ENCODE measurements at places on chromosomes 12 and 14.

- peak; percentile 36 for DNase-seq
These were observed 92.5 kb downstream of the DPF3 start for GRCh38 chr14:72801381-72801812.

DNA sequence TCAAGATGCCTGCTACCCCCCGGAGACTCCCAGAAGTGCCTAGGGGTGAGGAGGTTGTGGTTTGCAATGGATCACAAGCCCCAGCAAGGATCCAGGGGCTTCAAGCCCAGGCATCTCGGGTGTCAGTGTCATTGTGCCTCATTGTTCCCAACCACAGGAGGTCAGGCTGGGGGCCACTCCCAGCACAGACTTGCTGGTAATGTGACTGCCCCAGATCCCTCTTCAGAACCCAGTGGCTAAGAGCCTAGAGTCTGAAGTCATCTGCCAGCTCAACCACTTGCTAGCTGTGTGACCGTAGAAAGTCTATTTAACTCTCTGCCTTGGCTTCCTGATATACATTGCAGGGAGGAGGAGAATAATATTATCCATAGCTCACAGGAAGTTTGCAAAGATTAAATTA lies 7.7 kb upstream of the ASB2 start:
- DNase-seq, result no peak

- peak; percentile 66 for DNase-seq
These were observed 46.7 kb downstream of the IRAK3 start for GRCh38 chr12:66235626-66236281.

- peak; percentile 37 for DNase-seq
These were observed 18.7 kb upstream of the FBRSL1 start for GRCh38 chr12:132471011-132471857.

GRCh38 chr12:121128908-121129810 lies 3.5 kb upstream of the P2RX7 start:
- peak; percentile 55 for DNase-seq

DNA sequence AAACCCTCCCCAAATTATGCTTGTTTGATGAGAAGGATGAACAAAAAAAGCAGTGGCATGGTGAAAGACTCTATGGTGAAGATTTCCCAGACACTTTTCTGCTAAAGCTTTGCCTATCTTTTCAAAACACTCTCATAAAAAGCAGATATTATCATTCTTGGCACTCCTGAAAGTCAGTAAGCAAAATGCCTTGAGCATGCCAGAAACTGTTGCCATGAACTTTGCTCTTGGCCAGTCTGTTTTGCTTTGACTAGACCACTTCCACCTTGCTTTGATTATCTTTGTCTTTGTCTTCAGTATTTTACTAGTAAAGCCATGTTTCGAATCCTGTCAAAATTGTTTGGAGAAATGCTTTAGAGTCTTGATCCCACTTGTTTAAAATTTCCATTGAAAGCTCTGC lies 110.4 kb downstream of the CNTN1 start:
- DNase-seq, result no peak

DNA sequence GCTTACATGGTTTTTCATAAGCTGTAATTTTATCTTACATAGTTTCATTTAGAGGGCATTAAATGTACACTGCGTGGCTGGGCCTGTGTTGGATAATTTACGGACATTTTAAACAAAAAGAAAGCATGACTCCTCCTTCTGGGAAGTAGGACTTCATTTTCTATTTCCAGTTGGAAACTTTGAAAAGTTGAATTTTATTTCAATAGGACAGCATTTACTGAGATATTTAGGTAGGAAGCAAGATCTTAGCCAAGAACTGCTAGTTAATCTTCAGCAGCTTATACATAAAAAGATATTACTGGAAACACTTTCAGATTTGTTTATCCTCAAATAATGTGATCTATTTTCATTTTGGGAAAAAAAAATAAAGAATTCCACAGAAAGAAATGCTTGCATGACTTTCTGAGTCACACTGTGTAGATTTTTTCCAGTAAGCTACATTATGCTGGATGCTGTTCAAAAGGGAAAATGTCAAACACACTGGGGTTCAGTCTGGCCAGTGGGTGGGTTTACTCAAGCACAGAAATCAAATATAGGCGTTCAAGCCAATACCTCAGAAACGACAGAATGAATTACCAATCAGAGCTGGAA lies 239.4 kb upstream of the KRR1 start:
- DNase-seq, result peak; percentile 67

GRCh38 chr12:119627019-119627643 lies 33.6 kb downstream of the TMEM233 start:
- no peak for DNase-seq

DNA sequence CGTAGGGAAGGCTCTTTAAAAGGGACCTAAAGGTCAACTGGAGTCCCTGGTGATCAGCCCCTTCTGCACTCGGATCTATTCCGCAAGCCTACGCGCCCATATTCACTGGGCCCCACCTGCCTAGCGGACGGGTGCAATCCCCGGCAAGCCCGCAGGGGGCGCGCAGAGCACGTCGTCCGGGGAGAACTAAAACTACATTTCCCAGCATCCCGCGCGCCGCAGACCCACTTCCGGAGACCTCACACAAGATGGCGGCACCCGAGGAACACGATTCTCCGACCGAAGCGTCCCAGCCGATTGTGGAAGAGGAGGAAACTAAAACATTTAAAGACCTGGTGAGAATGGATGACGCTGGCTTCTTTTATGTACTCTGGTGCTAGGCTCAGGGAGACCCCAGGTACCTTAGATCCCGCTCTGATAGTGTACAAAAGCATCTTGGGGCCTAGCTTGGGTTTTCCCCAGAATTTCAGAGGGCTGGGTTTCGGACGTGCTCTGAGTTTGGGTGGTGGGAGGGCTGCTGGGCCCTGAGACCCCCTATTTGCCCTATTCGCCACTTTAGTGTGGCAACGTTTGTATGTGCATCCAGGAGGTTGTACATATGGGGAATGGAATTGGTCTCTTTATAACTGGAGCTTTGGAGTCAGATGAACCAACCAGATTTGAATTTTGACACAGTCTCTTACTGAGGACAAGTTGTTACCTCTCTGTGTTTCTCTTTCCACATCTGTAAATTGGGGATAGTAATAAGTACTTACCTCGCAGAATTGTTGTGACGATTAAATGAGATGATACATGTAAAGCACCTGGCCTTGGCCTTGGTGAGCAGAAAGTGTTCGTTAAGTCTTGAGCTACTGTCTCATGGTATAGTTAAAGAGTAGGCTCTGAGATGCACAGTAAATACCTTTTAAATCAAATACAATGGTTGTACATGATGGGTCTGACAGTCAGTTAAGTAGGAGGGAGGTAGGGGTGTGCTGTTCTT lies at the start of gene DDX47:
DDX47 (plus strand) TSS at position 227 of the 982 bp plus-strand sequence; CDS start at position 249, 22 bp downstream.
- DNase-seq, result peak; percentile 87

DNA sequence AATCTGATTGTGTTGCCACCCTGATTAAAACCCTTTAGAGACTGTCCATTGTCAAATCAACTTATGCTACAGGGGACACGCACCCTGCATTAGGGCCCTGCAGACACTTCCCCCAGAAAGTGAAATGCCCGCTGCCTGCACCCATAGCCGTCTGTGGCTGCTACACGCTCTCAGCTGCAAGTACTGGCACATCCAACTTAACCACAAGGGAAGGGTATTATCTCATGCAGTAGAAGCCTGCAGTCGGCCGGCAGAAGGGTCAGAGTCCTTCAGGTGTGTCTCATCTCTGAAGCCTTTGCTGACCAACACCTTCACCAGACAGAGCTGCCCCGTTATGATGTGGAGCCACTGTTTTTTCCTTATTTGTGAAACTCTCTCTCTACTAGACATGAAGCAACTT lies 20.8 kb downstream of the CFAP251 start:
- DNase-seq, result no peak

- no peak for DNase-seq
These were observed 98.4 kb downstream of the EFCAB11 start for GRCh38 chr14:89855961-89856656.

DNA sequence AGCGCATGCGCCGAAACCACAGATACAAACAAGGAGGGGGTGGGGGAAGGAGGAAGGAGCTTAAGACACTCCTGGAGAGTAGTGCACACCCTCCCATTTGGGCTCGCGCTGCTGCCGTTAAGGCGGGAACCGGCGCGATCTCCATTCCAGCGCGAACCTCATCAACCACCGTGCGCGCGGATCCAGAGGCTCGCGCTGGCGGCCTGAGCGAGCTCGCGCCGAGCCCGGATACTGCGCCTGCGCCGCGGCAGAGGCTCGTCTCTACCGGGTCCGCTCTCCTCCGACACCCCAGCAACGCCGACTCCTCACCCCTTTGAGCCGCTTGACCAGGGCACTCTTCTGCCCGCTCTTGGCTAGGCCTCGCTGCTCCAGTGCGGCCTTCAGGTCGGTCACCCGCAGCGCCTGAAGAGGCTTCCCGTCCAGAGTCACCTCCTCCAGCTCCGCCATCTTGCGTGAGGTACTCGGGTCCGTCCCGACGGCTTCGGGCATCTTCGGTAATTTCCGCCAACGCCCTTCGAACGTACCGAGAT lies at the start of gene ACIN1:
ACIN1 (minus strand) TSS at position 471 of the 530 bp plus-strand sequence; CDS start at position 447, 24 bp downstream.
- DNase-seq, result no peak

DNA sequence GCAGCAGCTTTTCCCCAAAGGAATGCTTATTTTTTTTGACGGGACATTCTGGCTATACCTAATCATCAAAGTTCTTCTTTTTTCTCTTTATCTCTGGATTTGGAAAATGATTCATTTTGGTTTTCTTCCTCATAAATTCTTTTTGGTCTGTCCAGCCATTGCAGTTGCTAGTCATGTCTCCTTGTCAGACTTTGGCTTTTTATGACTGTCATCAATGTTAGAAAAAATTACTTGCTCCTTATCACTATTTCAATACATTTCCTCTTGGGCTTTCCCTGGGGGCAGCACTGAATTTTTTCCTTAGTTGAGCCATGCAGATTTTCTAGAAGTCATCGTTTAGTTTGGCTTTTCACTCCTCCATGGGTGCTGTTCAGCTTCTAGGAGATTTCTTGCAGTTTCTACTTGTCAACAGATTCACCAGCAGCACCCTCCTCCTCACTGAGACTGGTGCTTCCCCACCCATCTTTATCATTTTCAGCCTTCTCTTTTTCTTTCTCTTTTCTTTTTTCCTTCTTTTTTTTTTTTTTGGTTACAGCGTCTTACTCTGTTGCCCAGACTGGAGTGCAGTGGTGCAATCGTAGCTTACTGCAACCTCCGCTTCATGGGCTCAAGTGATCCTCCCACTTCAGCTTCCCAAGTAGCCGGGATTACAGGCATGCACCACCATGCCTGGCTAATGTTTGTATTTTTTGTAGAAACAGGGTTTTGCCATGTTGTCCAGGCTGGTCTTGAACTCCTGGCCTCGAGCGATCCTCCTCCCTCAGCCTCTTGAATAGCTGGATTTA lies 5.2 kb downstream of the ADIPOR2 start:
- no peak for DNase-seq

DNA sequence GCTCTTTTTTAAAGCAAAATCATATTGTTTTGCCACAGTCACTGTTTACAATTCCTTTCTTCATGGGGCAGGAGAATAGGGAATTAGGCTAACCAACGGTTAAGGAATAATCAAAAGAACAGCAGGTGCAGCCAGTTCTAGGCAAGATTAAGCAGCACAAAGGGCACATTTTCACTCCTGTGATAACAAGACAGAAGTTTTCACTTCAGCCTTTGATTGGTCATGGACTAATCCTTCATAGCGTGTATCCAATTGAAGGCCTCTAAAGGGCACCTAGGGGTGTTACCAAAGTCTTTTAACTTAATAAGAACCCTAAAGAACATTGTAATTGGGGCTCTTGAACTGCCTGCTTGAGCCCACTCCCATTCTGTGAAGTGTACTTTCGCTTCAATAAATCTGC lies 206.9 kb upstream of the AMIGO2 start:
- no peak for DNase-seq

- no peak for DNase-seq
These were observed 67.5 kb upstream of the C14orf180 start for GRCh38 chr14:104512061-104512460.

DNA sequence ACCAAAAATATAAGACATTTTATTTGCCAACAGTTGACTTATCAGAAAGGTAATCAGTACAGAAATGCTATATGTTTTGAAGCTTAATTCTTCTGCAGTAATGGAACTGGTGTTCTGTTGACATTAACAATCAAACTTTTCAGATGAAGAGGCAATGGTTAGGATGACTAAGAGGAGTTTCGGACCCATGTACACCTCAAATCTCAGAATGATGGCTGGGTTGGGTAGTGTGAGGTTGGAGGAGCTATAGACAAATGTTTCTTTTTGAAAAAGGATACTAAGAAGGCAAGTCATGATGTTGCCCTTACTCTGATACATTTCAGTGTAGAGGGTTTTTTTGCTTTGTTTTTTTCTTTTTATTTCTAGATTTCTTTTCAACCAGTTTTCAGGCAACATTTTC lies 66.9 kb downstream of the KNTC1 start:
- no peak for DNase-seq

All from A549 (cell line).